Uterus (tissue), 4 donors: ENCODE measurements at places on chromosomes 11 and 22.
A peak's percentile ranks its signal among the peaks of the same experiment; 100 is the strongest.

- DNase-seq: no peak
Observed at GRCh38 chr11:60925868-60926267, 1.6 kb downstream of the TMEM132A start.

DNA sequence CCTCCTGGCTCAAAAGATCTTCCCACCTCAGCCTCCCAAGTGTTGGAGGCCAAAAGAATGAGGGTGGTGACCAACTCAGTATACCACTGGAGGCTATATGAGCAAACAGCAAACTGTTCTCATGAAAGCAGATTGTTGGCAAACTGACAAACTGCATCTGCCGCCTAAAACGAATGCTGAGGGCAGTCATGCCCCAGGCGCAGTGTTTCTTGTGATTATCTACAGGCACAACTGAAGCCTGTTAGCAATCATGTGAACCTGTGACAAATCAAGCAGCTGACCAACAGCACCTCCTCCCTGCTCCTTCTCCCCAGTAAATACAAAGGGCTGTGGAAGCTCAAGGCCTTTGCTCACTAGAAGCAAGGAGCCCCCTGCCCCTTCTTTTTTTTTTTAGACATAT, 47.8 kb downstream of the BTBD10 start:
- no peak for DNase-seq

DNA sequence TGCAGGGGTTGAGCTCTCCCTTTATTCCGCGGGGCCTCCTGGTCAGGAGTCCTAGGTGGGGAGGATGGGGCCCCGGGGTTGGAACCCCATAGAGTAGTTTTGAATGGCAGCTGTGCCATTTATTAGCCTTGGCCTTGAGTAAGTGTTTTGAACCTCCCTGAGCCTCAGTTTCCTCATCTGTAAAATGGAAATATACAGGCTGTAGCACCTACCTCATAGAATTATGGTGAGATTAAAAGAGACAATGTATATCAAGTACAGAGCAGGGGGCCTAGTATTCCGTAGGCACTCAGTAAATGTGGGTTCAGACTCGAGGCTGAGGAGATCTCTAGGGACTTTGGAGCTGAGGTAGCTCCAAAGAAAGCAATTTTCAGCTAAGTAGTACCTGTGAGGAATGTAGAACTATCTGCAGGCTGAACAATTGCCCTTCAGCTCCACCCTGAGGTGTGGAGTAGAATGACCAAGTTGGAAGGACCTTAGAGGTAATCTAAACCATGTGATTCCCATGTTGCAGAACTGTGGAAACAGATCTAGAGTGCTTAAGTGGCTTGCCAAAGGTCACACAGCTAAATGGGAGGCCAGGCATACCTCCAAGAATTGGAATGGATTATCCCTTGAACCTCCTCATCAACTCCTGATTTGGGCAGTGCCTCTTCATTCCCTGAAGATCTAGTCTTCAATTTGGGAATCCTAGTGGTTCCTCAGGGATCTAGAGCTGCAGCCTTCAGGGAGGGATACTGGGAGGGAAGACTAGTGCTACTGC, 682 bp downstream of the PGAP2 start:
- DNase-seq: no peak

- DNase-seq: no peak
Observed at GRCh38 chr11:48019217-48019584, 38.8 kb downstream of the PTPRJ start.

- no peak for DNase-seq
Observed at GRCh38 chr11:46066335-46066734, 54.9 kb downstream of the PHF21A start.

- DNase-seq: no peak
Observed at GRCh38 chr22:39900306-39901227, at the start of gene GRAP2. Gene GRAP2 (plus strand): TSS chr22:39901084. CDS start chr22:39947107, 46,023 bp downstream.

DNA sequence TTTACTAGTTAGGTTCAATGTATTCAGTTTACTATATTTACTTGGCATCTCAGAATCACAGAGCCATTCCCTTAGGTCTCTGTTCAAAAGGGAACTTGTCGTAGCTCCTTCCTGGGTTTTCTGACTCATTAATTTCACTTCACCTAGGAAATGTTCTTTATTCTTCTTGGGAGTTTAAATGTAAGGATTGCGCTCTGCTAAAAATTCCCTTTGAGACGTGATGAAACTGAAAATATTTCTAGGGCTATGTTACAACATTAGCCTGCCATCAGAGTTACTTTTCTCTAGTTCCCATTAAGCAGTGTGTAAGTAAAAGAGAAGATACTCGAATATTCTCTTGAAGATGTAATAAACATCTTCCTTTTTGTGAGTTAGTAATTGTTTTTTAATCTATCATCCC, 209.5 kb downstream of the CASP12 start:
- no peak for DNase-seq

- no peak for DNase-seq
Observed at GRCh38 chr11:133269267-133269666, 263.0 kb downstream of the OPCML start.

DNA sequence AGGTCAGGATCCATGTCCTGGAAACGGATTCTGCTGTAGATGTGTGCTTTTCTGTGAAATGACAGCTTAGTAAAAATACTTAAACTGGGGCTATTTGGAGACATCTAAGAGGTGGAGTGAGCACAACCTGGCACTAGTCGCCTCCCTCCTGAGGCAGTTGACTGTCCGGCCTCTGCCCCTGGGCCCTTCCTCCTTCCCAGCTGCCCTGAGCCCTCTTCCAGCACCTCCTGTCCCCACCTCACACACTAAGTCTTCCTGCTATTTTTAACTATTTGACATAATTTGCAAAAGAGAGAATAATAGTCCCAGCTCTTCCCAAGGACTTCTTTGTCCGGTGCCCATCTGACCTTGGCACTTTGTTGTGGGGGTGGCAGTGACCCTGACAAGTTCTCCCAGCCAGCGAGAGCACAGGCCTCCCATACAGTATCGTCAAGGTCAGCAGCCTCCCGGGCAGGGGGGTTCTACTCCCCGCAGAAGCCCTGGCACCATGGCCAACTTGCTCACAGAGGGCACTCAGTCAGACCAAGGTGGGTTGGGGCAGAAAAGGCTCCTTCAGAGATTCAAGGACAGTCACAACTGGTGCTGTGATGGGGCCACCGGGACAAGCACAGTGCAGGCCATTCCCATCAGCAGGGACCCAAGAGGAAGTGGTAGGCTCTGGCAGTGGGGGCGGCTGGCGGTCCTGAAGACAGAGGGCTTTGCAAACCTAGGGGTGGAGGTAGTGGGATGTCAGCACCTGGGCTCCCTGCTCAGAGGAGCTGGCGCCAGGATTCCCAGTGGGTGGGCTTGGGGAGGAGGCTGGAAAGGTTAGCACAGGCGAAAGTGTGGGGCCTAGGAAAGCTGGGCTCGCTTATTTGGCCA, 5.5 kb upstream of the NEAT1 start:
- peak; percentile 45 for DNase-seq

- DNase-seq: no peak
Observed at GRCh38 chr22:47547881-47548650, 785.6 kb downstream of the TBC1D22A start.

DNA sequence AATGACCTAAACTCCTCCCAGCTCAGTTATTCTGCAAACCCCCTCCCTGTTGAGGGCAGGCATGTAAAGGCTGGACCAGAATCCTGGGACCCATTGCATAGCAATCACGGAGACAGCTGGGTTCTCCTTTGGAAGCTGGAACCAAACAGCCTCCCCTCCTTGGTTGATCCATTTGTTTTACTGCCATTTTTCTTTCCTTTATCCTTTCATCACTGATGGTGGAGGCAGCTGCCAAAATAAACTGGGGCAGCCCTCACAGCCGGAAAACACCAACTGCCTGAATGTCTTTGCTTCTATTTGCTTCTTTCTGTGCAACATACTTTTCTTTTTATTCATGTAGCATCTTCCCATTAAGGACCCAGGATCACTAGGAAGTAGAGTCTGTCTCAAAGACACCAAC, 150.0 kb upstream of the SYT13 start:
- no peak for DNase-seq

DNA sequence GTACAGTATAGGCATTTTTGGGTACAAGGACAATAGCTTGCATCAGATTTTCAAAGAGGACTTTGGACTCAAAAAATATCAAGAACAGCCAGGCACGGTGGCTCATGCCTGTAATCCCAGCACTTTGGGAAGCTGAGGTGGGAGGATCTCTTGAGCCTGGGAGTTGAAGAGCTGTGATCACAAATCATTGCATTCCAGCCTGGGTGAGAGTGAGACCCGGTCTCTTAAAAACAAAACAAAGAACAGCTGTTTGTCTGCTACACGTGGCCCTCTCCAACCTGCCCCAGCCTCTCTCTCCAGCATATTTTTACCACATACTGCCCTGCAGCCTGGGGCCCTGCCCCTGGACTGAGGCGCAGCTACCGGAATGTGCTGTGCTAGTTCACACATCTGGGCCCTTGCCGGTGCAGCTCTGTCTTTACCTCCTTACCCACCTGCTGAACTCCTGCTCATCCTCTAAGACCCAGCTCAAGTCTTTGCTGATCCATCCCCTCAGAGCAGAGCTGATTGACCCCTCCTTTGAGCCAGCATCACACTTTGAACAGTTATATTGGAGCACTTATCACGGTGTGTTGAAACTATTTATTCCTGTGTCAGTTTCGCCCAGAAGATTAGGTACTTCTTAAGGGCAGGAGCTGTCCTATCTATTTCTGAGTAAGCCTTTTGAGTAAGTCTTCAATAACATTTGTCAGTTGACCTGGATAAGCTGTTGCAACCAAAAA, 29.4 kb downstream of the GRIK4 start:
- DNase-seq: no peak

- DNase-seq: no peak
Observed at GRCh38 chr11:92888696-92889095, 80.8 kb upstream of the MTNR1B start.

- no peak for DNase-seq
Observed at GRCh38 chr11:1111545-1112212, 37.0 kb downstream of the MUC2 start.

GRCh38 chr22:29692327-29692640, 27.5 kb upstream of the CABP7 start:
- no peak for DNase-seq

GRCh38 chr11:12241401-12241800, 131.0 kb downstream of the MICAL2 start:
- no peak for DNase-seq

DNA sequence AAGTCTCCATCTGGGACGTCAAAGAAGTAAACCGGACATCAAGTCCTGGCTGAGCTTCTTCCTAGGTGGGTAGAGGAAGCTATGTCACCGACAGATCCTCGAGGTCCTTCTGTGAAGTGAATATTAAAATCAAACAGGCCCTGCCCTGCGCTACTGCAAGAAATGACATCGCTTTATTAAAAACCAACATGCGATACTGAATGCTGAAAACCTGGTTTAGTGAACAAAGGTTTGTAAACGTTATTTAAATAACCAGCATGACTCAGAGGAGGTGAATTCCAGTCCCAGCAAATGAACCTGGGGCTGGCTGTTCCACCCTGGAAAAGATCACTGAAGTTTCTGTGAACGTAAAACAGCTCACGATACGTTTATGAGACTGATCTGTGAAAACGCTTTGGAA, 645 bp downstream of the RTCB start:
- DNase-seq: no peak

DNA sequence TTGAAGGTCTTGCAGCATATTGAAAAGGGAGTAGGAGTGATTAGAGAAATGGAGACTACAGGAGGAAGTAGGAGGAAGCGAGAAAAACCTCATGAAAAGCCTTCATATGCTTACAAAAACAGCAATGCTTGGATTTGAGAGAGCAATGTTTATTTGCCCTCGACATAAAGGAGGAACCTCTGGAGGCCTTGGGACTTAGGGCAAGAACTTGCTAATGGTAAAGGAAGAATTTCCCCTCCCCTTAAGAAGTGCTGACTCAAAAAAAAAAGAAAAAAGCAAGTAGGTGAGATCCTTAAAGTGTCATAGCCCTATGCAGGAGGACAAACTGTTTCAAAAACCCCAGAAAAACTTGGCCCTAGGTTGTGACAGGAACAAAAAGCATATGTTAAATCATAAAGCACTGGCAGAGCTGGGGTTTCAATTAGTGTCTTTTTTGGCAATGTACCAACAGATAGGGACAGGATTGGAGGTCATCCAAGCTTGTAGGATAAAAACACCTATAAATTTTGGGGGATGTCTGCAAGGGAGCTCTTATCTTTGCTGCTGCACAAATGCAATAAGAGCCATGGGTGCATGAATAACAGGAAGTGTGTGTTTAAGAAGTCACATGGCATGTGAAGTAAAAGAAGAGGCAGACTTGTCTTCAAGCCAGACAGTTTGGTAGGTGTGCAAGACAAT, 4.9 kb downstream of the GLYAT start:
- DNase-seq: no peak

DNA sequence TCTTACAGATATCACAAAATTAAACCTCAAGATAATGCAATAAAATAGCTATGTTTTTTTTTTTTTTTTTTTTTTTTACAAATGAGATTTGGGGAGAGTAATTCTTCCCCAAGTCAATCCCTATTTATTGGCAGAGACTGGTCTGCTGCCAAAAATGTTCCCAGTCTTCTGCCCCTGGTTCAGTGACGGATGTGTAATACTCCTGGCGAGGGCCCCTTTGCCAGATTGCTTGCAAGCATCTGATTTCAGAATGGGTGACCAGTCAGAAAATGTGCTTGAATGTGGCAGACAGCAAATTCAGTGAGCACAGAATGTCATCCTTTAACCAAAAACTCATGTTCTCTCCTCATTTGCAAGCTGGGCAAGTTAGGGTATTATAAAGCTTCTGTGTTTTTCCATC, 363.8 kb upstream of the MTNR1B start:
- no peak for DNase-seq

DNA sequence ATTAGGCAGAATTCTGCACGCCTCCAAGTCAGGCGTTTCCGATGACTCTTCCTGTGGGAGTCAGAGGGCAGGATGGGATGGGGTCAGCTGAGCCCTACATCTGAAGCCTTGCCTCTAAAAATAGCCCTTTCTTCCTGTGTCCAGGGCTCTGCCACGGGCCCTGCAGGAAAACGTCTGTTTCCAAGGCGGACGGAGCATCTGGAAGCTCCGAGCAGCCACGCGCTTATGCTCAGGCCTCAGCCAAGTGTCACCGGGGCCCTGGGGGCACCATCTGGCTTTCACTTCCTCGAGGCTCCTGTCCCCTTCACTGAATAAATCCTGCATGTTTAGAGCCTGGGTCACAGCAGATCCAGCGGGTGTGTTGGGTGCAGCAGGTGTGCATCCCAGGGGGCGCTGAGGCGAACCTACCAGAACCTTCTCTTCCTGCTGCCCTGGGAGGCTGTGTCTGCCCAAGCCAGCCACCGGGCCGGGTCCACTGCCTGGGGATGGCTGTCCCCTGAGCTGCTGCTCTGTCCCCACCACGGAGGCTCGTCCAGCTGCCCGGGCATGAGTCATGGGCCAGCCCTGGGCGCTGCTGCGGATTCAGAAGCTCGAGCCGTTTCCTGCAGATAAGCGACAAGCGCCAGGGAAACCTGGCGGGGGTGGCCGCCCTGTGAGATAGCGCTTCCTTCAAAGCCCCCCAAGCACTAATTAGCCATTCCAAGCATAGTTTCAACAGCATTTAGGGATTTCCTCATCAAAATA, 32.0 kb upstream of the LINC01488 start:
- peak; percentile 39 for DNase-seq

GRCh38 chr11:69189059-69189458, 33.3 kb downstream of the SMIM38 start:
- DNase-seq: no peak

GRCh38 chr11:76604081-76604625, 66.4 kb downstream of the LRRC32 start:
- no peak for DNase-seq

- DNase-seq: peak; percentile 68
Observed at GRCh38 chr22:37552524-37553163, 7.6 kb upstream of the CDC42EP1 start.

- no peak for DNase-seq
Observed at GRCh38 chr22:46422896-46423295, 87.4 kb downstream of the TRMU start.

GRCh38 chr22:50302564-50302963, 4.9 kb downstream of the PLXNB2 start:
- peak; percentile 46 for DNase-seq
